ENCODE measurements at places on chromosomes 5 and 9. TPM values are rescaled to one million over a fixed set of nuclear protein-coding genes. Genes with fewer than 3 reads are reported as not detected.
A peak's percentile ranks its signal among the peaks of the same experiment; 100 is the strongest.

Gene OBP2B
- not detected for total RNA-seq

Gene FKBP15
- total RNA-seq: 25.8 TPM

DNA sequence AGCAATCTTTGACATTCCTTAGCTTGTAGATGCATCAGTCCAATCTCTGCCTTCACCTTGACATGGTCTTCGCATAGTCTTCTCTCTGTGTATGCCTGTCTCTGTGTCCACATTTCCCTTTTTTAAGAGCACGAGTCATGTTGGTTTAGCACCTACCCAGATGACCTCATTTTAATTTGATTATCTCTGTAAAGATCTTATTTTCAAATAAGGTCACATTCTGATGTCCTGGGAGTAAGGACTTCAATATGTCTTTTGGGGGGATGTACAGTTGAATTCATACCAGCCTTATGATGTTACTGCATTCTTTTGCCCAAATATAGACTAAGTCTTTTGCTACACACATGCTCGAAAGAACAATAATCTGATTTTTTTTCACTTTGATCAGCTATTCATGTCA lies 6.9 kb downstream of the KCTD16 start:
- DNase-seq: no peak

GRCh38 chr5:113162770-113163169 lies 186.2 kb downstream of the DCP2 start:
- no peak for DNase-seq

DNA sequence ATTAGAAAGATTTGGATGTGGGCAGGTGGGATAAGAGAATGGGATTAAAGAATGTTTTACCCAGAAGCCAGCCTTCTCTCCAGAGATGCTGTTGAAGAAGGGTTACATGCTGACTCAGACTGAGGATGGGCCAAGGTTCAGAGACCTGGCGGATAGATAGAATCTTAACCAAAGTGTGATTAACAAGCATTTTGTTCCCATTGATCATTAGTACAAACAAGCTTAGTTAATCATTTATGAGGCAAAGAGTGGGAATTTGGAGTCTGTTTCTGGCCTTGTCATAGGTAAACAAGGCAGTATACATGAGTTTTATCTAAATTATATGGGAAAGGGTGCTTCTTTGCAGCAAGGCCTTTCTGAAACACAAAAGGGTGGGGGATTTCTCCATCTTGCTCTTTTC lies 20.8 kb upstream of the DTWD2 start:
- no peak for DNase-seq

Gene PROB1
- total RNA-seq: 3.8 TPM

DNA sequence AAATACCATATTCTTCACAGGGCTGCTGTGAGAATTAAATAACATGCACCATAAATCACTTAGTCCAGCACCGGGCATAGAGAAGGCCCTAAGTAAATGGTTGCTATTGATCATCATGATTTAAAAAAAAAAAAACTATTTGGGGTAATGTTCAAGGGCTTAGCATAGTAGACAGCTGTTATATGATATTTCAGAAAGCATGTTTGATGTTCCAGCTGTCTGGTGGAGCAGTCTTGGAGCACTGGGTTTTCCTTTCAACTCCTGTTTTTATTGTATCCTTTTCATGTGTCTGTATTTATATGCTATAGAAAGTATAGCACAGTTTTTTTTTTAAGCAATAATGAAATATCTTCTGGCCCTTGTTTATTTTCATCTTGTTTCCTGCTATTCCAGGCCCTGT lies 28.0 kb upstream of the TOMM5 start:
- no peak for DNase-seq

DNA sequence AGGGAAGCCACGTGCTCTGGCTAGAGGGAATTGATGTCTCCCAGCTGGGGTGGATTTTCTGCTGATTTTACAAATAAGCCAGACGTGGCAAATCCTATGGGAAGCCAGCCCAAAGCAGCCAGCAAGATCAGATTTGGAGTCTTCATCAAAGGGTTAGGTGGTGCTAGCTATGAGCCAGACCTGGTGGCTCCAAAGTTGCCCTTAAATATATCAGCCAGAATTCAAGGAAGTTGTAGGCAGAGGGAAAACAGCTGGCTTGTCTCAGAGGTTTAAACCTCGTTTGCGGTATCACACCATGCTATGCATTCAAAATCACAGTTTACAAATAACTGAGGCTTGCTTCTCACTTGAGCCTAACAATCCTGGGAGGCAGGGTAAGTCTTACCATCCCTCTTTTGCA lies 313.2 kb downstream of the MLLT3 start:
- DNase-seq: no peak

Gene EGFLAM
- not detected for total RNA-seq

- no peak for DNase-seq
Measured at GRCh38 chr5:83547161-83547560, 75.6 kb downstream of the VCAN start.

DNA sequence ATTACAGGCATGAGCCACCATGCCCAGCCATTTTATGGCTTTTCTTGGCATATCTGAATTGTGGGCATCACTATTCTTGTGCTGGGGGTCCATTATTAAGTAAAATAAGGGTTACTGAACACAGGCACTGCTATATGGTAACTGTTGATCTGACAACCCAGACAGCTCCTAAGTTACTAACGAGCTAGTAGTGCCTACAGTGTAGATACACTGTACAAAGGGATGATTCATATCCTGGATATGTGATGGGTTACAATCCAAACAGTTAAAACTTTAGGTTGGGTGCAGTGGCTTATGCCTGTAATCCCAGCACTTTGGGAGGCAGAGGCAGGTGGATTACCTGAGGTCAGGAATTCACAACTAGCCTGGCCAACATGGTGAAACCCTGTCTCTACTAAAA lies 4.3 kb downstream of the CD14 start:
- no peak for DNase-seq

- DNase-seq: peak; percentile 79
Measured at GRCh38 chr9:124285903-124286291, 28.1 kb downstream of the NEK6 start.

GRCh38 chr5:151682240-151682639 lies 4.5 kb downstream of the SPARC start:
- DNase-seq: no peak
